ENCODE measurements at places on chromosomes 5 and 9.

DNA sequence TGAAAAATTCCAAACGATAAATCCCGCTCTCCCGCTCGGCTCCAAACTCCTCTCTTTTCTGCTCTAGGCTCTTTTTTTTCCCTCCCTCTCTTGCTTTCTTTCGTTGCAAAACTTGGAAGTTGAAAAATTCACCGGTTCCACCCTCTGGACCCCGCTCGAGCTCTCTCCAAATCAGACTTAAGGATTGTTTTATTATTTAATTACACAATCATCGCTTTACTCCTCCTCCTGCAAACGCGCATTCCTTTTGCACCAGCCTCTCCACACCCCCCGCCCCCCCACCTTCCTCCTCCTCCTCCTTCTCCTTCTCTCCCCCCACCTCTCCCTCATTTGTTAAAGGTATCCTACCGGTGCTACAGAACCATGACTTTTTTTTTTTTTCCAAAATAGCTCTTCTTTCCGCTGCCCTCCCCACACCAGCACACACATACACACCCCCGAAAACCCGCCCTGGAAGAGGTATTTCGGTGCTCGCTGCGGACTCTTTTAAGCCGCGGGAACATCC is 535 bp upstream of the NFIB start:
- DNase-seq = no peak

GRCh38 chr9:6049798-6050197 is 34.4 kb upstream of the RANBP6 start:
- DNase-seq = no peak

DNA sequence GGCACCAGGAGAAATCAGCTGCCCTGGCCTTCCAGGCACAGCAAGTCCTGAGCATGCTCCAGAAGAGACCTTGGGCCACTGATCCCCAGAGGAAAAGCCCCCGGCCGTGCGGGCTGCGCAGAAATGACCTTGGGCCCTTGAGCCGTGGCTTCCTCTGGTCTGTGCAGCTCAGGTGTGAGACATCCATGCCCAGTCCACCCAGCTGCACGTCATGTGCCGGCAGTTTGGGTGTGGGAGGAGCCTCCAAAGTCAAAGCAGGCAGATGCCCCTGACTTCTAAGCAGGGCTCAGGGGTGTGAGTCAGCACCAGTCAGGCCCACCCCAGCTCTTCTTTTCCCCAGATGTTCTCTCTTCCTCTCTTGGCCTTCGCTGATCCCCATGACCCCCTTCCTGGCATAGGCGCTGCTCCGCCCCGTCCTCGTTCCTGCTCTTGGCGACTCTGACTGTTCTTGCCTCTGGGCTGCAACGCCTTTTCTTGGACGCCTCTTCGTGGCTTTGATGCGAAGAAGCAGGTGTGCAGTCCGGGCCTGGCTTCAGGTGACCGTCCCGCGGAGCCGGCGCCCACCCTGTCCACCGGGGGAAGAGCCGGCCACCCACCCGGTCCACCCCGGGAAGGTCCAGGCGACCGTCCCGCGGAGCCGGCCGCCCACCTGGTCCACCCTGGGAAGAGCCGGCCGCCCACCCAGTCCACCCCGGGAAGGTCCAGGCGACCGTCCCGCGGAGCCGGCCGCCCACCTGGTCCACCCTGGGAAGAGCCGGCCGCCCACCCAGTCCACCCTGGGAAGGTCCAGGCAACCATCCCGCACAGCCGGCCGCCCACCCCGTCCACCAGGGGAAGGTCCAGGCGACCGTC is 5.9 kb upstream of the QSOX2 start:
- DNase-seq = no peak

DNA sequence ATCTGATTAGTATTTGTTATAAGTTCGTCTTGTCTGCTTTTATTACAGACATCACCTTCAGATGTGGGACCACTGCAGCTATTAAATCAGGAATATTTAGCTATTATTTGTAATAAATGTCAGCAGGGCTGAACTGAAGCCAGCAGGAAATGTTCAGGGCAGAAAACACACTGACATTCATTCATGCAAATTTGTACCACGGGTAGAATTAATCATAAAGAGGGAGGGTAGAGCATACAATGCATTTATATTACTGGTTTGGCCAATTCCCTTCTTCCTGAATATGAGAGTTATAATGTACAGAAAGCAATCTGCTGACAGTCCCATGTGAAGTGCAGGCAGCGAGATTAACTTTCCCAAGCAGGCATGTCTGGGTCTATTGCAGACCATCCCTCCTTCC is 117.3 kb upstream of the NUDT12 start:
- DNase-seq = no peak

GRCh38 chr9:137383081-137383783 is 39.7 kb downstream of the EXD3 start:
- DNase-seq = no peak

- DNase-seq = no peak
These were observed 41.9 kb downstream of the TGFBI start for GRCh38 chr5:136070486-136071285.

- no peak for DNase-seq
These were observed 54.8 kb downstream of the RNF38 start for GRCh38 chr9:36345103-36345846.

GRCh38 chr5:67577424-67577823 is 380.8 kb upstream of the CD180 start:
- DNase-seq = no peak

DNA sequence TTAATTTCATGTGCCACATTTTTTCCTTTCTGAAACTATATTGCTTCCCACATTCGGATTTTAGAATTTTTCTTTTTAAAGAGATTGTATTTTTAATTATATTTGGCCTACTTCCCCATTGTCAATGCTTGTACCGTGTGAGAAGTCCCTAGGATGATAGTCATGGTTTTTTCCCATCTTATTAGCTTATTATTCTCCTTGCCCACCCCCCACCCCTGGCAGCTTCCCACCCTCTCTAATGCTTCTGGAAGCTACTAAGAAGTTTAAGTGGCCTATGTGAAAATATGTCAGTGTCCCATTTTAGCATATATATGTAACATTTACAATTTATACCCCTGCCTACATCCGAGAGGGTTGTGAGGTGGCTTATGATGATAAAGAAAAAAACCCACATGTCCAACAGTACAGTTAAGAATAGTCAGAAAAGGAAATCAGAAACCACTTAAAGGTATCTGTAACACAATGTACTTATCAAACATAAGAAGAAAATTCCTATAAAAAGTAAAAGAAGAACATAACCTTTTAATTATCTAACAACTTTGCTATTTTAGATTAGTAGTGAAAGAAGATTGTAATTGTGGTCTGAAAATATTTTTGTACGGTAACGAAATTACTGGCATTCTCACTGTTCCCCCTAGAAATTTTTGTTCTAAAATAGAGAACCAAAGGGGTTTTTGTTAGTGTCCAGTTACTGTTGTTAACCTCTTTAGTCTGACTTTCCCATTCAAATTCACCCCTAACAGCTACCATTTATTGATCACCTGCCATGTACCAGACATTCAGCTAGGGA is 62.1 kb downstream of the SLC44A1 start:
- no peak for DNase-seq

GRCh38 chr5:73617510-73618279 is 8.3 kb upstream of the ARHGEF28 start:
- DNase-seq = no peak

- DNase-seq = no peak
These were observed 65.5 kb downstream of the CCNH start for GRCh38 chr5:87347272-87347671.

DNA sequence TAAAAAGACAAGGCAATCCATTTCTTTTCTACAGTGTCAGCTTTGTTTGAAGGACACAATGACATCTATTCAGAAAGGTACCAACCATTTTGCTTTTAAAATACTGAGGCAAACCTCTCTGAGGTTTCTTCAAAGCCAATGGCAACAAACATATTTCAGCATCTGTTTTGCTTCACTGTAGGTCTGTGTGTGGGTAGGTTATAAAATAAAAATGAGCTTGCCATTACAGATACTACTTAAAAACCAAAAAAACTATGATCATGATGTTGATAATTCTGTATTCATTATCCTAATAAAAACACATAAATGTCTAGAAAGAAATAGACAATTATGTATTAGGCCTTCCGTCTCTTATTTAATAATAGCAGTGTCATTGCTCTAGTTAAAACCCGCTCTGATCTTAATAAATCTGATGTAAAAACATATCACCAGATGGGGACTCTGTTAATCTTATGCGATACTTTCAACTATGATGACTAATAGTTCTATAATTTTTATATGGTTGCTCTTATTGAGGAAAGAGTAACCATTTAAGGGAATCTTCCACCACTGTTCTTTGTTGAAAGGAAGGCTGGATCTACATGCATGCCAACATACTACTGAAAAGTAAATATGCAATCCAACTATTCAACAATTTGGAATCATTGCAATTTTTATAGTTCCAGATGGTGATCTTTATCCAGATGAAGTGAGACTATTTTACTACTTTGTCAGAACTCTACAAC is 647.2 kb downstream of the PDE4D start:
- DNase-seq = no peak

- no peak for DNase-seq
These were observed 120.6 kb upstream of the S1PR3 start for GRCh38 chr9:88870627-88871026.

DNA sequence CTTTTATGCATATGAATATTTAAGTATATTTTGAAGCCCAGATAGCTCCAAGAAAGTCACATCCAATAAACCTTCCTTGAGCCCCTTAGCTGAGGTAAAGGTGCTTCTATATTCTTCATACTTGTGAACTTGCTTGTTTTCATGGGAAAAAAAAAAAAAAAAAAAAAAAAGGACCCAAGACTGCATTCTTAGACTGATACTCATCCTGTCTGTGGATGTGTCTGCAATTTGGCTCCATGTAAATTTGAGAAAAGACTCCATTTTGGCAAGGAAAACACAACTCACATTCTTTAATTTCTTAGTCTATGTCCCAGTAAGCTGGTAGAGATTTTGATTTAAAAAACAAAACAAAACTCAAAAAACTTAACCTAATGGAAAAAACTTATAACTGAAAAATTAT is 238.3 kb downstream of the FBXL17 start:
- no peak for DNase-seq

- DNase-seq = no peak
These were observed 140.4 kb upstream of the WWC1 start for GRCh38 chr5:168151041-168151440.

DNA sequence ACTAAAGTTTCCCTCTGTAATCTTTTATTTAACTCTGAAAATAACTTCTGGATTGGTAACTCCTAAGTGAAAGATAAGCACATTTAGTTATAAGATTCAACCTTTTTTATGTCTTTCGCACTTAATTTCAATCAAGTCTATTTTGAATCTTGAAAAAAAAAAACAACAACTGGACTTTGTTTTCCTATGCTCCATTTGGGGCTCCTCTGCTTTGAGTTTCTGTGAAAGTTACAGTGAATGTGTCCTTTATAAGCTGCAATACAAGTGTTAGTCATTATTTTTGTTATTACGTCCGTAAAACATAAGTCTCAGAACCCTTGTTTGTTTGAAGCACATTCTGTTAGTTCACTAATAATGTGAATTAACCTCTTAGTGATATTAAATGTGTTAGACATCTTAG is 276.8 kb downstream of the ADAMTS6 start:
- DNase-seq = no peak

DNA sequence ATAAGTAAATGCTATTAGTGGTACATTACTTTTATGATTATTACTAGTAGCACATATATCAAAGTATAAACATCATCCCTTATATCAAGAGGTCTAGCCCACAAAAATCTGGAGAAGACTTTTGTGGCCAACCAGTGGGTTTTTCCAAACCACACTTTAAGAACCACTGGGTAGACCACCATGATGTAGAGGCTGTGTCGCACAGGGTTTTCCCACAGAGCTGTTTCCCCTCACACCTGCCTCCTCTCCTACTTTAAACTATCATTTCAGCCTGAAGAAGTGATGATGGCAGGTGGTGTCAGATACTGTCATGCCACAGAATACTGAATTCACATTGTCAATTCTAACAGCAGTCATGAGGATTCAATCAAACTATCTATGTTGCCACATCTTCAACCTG is 109.2 kb downstream of the FBXW11 start:
- DNase-seq = no peak

- DNase-seq = no peak
These were observed 59.2 kb upstream of the CDH10 start for GRCh38 chr5:24703934-24704333.

DNA sequence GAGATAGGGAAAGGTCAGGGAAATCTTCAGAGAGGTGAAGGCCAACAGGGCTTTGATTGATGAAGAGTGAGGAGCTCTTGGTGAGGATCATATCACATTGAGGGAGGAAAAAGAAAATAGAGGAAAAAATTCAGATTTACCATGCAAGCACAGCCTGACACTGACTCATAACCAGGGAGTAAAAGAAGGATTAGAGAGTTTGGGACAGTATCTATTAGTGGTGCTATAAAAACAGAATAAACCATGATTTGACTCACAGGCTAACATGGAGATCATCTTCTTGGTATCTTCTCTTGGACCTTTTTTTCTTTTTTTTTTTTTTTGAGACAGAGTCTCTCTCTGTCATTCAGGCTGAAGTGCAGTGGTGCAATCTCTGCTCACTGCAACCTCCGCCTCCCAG is 44.4 kb downstream of the MUSK start:
- DNase-seq = no peak

DNA sequence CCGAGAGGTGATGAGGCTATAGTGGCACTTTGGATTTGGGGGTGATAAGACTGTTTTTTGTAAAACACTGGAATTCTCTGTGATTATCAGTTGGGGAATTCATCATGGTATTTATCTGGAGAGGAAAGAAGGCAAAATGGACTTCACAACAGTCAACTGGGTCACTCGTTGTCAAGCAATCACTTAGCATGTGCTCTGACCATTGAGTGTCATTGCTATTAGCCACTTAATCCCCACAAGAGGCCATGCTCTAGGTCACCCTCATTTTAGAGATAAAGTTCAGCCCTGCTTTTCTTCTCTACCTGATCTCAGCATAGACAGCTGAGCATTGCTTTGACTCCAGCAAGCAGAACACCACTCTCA is 160.1 kb upstream of the PITX1 start:
- DNase-seq = no peak

DNA sequence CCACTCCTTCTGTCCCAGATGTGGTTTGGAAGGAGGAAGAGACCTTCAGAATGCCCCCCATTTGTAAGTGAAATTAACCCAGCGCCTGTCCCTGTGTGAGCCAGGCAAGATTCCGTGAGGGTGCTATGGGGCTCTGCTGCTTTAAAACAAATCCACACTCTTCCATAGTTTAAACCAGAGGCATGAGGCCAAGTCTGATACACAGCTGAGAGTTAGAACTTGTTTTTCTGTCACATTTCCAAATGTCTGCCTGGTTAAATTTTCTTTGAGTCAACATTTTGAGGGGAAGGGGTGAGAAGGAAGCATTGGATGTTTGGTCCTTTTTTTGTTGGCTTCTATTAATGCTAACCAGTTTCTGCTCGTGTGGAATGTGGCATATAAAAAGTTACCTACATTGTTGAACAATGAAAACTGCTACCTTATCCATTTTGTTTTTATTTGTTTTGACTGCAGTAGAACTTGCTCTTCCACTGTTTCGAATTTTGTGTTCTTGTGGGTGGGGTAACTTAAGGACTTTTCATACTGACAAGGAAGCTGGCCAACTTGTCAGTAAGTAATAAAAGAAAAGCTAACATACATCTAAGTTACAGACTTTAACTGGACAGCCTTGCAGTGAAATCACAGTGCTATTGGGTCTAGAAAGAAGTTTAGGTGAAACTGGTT is 12.9 kb downstream of the RGMB start:
- DNase-seq = no peak

GRCh38 chr5:60372786-60373185 is 327.2 kb downstream of the DEPDC1B start:
- DNase-seq = no peak

GRCh38 chr5:126365446-126366198 is 57.6 kb upstream of the GRAMD2B start:
- DNase-seq = no peak
